Epithelial cell of proximal tubule (primary cell): ENCODE measurements at places on chromosomes 12 and 14.

- no peak for DNase-seq
Measured at GRCh38 chr14:91061056-91061887, 831 bp upstream of the RPS6KA5 start.

GRCh38 chr14:22465201-22465840, 123.7 kb downstream of the DAD1 start:
- no peak for DNase-seq

- no peak for DNase-seq
Measured at GRCh38 chr14:100807979-100808734, 17.8 kb upstream of the MEG3 start.

GRCh38 chr14:86790408-86791364, 1202.3 kb downstream of the GALC start:
- DNase-seq, result no peak

- no peak for DNase-seq
Measured at GRCh38 chr12:98062464-98063245, 452.7 kb upstream of the TMPO start.

- DNase-seq, result no peak
Measured at GRCh38 chr14:36857136-36857535, 195.5 kb downstream of the PAX9 start.

GRCh38 chr12:116339062-116339461, 61.6 kb upstream of the MED13L start:
- no peak for DNase-seq

- no peak for DNase-seq
Measured at GRCh38 chr12:43937947-43938346, 102.1 kb downstream of the TMEM117 start.

GRCh38 chr14:77598366-77599070, 17.9 kb downstream of the SPTLC2 start:
- peak; percentile 48 for DNase-seq
